ENCODE measurements at places on chromosomes 1 and 21.

GRCh38 chr21:32562426-32562825, 22.9 kb downstream of the TCP10L start:
- no peak for DNase-seq

DNA sequence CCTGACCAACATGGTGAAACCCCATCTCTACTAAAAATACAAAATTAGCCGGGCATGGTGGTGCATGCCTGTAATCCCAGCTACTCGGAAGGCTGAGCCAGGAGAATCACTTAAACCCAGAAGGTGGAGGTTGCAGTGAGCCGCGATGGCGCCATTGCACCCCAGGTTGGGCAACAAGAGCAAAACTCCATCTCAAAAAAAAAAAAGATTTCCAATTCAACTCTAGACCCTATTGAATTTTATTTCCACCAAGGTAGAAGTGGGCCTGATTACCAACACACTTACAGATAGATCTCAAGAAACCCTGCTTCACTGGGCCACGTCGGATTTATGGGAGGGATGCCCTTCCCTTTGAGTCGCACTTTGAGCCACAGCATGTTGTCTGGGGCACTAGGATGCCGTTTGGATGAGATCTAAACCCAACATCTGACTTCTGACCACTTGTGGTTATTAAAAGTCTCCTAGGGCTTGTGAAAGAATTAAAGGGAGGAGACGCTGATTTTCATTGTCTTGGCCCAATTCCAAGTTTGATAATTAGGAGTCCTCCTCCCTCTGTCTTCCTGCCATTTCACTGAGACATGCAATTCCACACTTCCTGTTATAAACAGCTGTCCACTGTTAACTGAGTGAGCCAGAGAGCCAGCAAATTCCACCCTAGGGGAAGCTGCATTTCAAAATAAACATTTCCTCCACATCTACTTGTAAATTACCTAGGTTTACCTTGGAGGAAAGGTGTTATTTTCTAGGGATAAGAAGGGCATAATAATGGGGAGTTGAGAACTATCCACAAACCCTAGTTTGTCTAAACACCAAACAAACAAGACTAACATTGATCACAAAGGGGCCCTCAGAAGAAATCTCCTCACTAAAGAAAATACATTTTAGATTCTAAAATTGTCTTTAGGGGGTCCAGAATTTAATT, 5.2 kb upstream of the RERE start:
- DNase-seq = no peak

DNA sequence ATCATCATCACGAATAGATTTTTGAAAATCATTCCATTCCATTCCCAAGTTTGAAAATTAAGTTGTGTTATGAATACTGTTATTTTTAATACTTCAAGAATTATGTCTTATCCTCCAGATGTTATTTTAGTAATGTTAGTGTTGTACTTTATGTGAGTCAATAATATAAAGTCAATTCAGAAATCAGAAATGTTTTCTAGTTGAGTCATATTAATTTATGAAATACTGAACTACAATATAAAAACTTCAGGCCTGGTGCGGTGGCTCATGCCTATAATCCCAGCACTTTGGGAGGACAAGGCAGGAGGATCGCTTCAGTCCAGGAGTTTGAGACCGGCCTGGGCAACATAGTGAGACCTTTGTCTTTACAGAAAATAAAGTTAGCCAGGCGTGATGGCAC, 38.4 kb upstream of the GPR25 start:
- no peak for DNase-seq

DNA sequence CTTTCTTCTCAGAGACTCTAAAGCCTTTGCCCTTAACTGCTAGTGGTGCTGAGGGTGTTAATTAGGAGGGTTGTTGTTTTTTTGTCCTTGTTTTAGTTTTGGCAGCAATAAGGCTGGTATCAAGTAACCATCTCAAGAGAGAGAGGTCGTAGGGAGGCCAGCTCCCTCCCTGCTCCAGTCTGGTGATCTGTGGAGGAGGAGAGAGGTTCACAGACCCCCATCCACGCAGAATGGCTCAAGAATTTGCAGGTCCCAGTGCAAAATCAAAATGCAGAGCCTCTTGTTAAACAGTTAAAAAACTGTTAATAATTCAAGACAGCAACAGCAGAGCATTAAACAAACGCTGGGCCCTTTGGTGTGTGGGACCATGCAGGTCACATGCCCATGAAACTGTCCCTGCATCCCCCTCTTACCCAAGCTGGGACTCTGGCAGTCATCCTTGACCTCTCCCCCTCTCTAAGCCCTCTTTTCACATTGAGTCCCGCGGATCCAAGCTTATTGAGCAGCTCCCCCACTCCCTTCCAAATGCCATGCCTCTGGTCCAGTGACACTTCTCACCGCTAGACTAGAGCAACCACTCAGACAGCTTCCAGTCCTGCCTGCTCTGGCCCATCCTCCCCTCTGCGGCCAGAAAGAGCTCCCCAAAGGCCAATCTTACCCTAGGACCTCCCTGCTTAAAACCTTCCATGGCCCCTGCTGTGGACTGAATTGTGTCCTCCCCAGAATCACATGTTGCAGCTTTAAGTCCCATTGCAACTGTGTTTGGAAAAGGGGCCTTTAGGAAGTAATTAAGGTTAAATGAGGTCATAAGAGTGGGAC, 47.7 kb upstream of the RPL11 start:
- DNase-seq = no peak

- no peak for DNase-seq
Measured at GRCh38 chr1:197200272-197200899, 53.9 kb upstream of the ASPM start.

DNA sequence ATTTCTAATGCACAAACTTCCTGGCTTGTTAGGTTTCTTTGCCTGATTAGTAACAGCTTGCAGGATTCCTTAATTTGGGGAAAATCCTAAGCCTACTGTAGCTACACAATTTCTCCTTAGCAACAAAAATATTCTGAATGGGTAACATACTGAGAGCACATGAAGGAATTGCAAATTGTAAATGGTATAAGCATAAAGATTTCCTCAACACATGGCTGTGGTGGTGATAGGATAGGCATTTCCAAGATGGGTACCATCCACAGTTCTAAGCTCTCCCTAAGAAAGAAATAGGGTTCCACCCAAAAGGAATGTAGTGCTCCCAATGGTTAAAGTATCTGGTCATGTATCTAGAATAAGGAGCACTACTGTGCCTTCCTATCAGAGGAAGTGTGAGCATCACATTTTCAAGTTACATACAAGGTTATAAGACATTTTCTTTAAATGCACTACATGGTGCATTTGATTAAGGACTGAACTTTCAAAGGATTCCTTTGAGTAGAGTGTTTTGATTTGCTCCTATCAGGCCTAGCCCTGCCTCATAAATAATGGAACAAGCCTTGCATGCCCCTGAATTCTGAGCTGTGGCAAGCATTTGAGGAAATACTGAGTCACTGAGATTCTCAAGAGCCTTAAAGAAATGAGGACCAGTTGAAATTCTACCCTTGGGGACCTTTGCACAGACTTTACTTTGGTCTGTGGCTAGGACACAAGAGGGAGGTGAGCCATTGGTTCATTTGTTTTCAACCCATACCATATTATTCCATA, 286.4 kb downstream of the PTBP2 start:
- no peak for DNase-seq

DNA sequence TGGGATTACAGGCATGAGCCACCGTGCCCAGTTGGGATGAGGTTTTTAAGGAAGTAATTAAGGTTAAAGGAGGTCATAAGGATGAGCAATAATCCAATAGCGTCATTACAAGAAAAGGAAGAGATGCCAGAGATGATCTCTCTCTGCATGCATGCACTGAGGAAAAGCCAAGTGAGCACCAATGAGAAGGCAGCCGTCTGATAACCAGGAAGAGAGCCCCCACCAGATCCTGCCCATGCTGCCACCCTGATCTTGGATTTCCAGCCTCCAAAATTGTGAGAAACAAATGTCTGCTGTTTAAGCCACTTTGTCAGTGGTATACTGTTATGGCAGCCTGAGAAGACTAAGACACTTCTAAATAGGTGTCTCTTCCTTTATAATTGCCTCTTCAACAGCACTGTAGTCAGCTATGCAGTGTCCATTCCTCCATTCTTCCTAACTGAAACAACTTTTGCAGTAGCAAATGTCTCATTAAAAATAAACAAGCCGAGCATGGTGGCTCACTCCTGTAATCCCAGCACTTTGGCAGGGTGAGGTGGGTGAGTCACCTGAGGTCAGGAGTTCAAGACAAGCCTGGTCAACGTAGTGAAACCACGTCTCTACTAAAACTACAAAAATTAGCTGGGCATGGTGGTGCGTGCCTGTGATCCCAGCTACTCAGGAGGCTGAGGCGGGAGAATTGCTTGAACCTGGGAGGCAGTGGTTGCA, 216.2 kb upstream of the RUNX1 start:
- DNase-seq = no peak

DNA sequence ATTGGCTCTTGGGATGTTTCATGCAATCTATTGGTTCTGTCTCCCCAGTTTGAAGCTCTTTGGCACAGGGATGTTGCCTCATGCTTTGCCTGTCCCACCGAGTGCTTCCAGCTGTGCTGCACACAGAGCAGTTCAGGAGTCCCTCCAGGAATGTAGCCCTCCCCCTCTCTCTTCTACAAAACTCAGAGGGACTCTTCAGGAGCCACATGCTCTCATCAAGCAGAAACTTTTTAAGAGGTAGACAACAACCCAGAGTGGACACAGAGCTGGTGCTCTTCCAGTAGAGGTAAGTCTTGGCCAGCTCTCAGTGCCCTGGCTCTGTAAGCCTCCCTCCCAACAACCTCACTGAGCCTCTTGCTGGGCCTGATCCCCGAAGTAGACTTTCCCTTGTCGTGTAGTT, 11.6 kb upstream of the ZNF697 start:
- no peak for DNase-seq

GRCh38 chr1:61316493-61316892, 234.1 kb downstream of the NFIA start:
- no peak for DNase-seq

- no peak for DNase-seq
Measured at GRCh38 chr21:39181205-39181818, 1.9 kb downstream of the PSMG1 start.

- DNase-seq = no peak
Measured at GRCh38 chr1:34101151-34101550, 63.9 kb downstream of the CSMD2 start.

GRCh38 chr1:69737527-69738185, 169.9 kb downstream of the LRRC7 start:
- DNase-seq = no peak

DNA sequence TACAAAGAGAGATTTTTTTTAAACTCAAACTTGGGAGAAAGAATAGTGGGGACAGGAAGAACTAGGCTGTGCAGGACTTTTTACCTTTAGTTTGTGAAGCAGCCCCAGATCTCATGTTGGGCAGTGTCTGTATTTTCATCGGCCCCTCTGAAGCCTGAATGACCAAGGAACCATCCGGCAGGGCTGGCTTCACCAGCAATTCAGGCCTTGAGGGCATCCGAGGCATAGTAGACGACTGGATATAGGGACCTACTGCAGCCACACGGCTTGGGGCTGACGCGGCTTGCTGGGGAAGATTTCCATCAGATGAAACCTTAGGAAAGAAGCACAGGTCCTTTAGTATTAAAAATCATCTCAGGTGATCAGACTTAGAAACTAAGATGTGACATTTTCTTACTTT, 43.7 kb downstream of the TP53BP2 start:
- DNase-seq = no peak

GRCh38 chr1:54331843-54332463, 74.2 kb downstream of the SSBP3 start:
- DNase-seq = no peak

DNA sequence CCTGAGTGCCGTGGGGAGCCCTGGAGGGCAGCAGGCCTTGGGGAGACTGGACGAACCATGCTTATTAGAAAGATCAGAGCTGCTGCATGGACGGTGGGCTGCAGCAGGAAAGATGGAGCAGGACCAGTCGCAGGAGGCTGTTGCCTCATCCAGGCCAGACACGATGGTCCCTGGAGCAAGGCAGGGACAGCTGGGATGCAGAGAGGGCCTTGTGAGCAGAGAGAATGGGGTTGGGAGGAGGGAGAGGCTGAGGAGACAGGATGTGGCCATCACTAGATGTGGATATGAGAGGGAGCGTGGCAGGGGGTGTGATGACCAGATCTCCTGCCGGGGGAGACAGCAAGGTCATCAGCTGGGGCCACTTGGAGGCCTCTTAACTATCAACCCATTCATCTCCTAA, 727.6 kb downstream of the PTPRU start:
- DNase-seq = no peak

- no peak for DNase-seq
Measured at GRCh38 chr1:86016076-86016759, 140.4 kb downstream of the COL24A1 start.

DNA sequence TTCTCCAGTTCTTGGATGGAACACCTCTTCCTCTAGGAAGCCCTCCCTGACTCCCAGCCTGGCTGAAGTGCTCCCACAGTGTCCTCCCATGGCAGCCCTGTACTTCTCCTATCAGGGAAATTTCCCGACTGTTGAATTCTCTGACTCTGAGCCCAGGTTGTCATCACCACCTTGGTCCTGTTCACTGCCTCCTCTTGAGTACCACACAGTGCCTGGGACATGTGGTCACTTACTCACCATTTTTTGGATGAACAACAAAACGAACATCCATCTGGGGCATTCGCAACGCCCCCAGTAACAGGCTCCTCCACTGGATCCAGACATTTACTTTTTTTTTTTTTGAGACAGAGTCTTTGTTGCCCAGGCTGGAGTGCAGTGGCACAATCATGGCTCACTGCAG, 37.4 kb downstream of the CHD5 start:
- no peak for DNase-seq

DNA sequence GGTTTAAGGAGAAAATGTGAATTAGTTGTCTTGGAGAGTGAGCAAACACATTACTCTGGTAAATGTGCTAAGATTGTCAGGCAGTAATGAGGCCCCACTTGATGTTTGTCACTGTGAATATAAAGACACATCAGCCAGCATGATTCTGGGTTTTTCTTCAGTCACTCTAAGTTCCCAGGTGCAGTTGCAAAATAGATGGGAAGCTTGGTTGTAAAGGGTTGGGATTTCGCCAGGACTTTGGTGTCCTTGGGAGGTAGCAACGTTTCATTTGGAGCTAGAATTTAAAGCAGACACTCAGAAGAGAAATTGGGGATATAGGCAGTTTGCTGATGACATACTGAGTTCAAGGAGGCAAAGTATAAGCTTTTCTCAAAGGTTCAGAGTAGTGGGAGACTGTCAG, 154.3 kb downstream of the MAST2 start:
- no peak for DNase-seq

- DNase-seq = no peak
Measured at GRCh38 chr1:243732637-243733036, 117.4 kb downstream of the AKT3 start.

DNA sequence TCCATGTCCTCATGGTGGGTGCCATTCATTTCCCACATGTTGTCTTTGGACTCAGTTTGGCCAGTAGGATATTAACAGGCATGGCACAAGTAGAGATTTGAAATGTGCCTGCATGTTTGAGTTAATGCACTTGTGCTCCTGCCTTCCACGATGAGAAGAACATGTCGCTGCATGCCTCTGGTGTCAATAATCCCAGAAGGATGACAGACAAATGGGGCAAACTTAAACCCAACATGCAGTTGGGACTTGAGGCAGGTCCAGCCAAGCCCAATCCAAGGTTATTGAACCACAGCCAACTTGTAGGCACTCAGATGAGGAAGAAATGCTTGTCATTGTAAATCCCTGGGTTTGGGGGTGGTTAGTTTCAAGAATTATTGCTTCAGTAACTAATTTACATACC, 174.6 kb downstream of the TRIM33 start:
- DNase-seq = no peak

GRCh38 chr1:204495777-204496176, 1.2 kb upstream of the PIK3C2B start:
- no peak for DNase-seq
